ENCODE measurements at places on chromosomes 3 and 15. TPM values are rescaled to one million over a fixed set of nuclear protein-coding genes. Genes with fewer than 3 reads are reported as not detected.

The SPATA12 gene
- not detected for total RNA-seq

The PLA2G4D gene
- total RNA-seq = 0.13 TPM

The TFG gene
- total RNA-seq = 86.9 TPM

The CD276 gene
- 26.9 TPM for total RNA-seq

The KBTBD12 gene
- total RNA-seq = 5.5 TPM

The WDR49 gene
- total RNA-seq = 1.9 TPM

The PRR20G gene
- total RNA-seq = not detected

The CDHR4 gene
- total RNA-seq = 0.62 TPM

The PLA2G4E gene
- 0.34 TPM for total RNA-seq

The KCNMB2 gene
- total RNA-seq = not detected

The CP gene
- total RNA-seq = 12.5 TPM

The PRRT3 gene
- total RNA-seq = 3.5 TPM

The PIERCE2 gene
- 3.0 TPM for total RNA-seq

The PPM1L gene
- total RNA-seq = 16.3 TPM

The WDR72 gene
- 1.1 TPM for total RNA-seq

The SUSD5 gene
- 2.1 TPM for total RNA-seq

The PEAK1 gene
- total RNA-seq = 53.7 TPM

The HYAL1 gene
- total RNA-seq = 9.8 TPM

The ATXN7 gene
- 61.8 TPM for total RNA-seq

The CSTA gene
- 62.3 TPM for total RNA-seq

The MYRIP gene
- total RNA-seq = 4.8 TPM

Measured in ureter (tissue), 1 donor.